ENCODE measurements at places on chromosomes 6 and 20.

DNA sequence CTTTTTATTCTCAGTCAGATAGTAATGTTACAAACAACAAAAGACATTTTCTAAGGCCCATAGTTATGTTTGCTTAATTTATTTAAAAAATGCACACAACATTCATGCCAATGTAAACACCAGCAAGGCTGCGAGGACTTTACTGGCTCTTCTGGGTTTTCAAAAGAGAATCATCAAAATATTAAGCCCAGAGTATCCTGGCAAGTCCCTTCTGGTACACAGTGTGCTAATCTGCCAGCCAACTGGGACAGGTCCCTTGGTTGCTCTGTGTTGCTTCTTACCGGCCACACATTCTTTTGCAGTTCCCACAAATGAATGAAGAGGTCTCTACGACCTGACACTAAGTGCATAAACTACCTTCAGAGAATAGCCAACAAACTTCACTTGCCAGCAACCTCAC, 42.6 kb upstream of the SPDEF start:
- no peak for DNase-seq

- DNase-seq, result no peak
Measured at GRCh38 chr6:36752886-36753506, 55.4 kb downstream of the RAB44 start.

DNA sequence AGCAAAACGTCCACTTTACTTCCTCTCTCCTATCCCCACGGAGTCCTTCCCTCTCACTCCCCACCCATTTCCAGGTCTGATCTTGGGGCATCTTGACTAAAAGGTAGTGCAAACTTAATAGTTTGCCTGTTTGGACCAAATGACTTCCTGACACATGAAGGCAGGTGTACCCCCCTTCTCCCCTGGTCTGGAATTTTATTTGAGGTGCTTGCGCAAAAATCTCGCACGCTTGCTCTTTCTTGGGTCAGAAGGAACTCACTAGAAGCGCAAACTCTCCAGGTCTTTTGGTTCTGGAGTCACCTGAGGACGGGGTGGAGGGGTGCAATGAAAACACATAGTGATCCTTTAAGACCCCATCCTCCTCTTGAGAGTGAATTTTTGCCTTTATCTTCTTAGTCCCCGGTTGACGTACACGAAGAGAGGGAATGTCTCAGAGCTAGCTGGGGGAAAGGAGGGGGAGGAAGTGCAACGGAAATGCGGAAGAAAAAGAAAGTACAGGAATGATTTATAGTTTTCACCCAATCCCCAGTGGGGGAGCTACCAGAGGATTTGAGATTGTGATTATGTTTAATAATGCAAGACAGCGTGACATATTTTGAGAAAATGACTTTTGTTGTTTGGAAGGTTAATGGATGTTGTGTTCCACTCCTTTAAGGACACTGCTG, 4.9 kb downstream of the ADGRB3 start:
- DNase-seq, result no peak

DNA sequence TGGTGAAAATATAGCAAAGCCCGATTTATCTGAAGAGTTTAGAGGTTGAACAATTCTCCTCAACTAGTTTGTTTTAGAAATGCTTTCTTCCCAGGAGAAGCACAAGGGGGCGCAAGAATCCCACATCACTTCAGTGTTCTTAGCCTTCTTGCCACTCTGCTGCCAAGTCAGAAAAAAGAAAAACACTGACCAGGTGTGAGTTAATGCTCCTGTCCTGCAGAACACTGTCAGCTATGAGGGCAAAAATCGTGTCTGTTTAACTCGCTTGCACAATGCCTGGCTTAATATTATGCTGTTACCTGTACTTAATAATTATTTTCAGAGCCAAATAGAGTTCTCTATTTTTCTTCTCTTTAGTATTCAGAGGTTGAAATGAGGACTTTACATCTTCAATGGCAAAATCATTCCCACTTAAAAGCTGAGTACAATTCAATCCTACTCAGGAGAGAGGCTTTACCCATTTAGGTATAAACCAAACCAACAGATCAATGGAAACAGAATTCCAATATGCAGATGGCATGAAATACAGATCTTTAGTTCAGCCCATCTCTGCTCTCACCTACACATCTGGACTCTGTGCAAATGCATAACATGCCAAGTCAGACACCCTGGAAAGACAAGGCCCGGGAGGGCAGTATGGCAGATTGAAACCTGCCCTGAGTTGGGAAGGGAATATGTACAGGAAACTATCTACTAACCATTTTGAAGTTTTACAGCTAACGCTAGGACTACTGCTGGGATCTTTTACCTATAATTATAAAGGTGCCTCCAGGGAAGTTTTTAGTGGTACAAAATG, 71.4 kb upstream of the TULP1 start:
- peak; percentile 81 for DNase-seq

GRCh38 chr20:40813029-40813431, 124.0 kb upstream of the MAFB start:
- no peak for DNase-seq

- DNase-seq, result no peak
Measured at GRCh38 chr20:18647777-18648176, 59.9 kb downstream of the DTD1 start.

DNA sequence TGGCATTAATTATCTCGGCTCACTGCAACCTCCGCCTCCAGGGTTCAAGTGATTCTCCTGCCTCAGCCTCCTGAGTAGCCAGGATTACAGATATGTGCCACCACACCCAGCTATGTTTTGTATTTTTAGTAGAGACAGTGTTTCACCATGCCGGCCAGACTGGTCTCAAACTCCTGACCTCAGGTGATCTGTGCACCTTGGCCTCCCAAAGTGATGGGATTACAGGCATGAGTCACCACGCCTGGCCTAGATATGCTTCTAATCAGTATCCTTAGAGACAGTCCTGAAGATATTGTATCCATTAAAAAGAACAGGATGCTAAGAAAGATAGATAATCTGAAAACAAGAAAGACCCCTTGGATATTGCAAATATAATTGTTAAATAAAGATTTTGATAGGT, 3.1 kb upstream of the IPCEF1 start:
- DNase-seq, result no peak

All from NCI-H1105 treated with DMSO at 0.1 percent for 48 hours (cell line).